Epithelial cell of proximal tubule (primary cell): ENCODE measurements at places on chromosomes 12 and 14. TPM values are rescaled to one million over a fixed set of nuclear protein-coding genes. Genes with fewer than 3 reads are reported as not detected.

GPR65 gene
- total RNA-seq, result not detected in 2 replicates

OR4K13 gene
- total RNA-seq, result not detected in 2 replicates

CINP gene
- 43.5 and 44.5 TPM in 2 replicates for total RNA-seq

PRR13 gene
- total RNA-seq, result 132 and 137 TPM in 2 replicates

SERPINA3 gene
- 2.7 and 4.7 TPM in 2 replicates for total RNA-seq

RNASE7 gene
- 0.86 TPM in 1 of 2 replicates, not detected in the other for total RNA-seq

PRB2 gene
- not detected in 2 replicates for total RNA-seq
